ENCODE measurements at places on chromosomes 2 and 18.
A peak's percentile ranks its signal among the peaks of the same experiment; 100 is the strongest.

DNA sequence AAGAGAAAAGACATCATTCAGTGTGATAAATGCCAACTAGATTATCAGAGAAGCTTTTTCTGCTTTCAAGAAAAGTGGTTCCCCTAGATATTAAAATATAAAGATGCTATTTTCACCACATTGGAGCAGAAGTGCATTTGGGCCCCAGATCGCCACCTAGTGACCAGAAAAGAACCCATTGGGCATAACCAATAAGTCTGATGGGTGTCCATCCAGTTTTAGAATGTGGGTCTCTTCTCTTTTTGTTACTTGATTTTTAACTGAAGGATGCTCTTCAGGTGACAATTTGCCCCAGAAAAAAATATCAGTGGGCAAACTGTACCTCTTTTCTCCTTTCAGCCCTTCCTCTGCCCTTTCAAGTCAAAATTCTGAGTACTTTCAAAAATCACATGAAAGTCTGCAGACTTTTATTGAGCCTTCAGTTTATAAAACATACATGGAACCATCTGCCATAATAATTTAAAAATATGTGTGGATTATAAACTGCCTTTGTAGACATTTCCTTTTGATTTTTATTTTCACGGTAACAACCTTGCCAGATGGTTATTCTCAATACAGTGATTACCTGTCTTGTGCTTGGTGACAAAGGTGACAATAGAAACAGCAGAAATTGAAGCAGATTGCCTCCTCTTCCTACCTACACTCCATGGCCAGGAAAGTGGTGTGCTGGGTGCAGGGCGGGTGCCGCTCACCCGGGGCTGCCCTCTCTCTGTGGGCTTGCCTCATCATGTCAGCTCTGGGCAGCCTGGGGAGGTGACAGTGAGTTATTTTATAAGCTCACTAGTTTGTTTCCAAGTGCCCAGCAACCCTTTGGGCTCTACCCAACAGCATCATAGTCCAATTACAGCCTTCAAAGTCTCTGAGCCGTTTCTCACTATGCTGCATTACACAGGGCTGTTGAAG lies 124.5 kb downstream of the DCDC2C start:
- DNase-seq = no peak

DNA sequence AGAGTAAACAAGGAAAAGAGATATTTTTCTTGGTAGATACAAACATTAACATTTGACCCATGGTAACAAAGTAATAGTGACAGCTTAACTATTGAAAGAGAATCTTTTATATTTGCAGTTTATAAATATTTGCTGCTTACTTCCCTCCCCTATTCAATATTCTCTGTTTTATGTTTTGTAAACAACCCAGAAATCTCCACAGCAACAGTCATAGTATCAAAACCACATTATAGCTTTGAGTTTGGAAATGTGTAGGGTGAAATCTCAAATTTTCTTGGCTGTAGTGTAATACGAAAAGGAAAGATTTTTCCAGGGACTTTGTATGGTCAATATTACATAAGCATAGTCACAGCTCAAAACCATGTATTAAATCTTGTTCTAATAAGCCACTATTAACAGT lies 511.2 kb downstream of the METTL4 start:
- DNase-seq = no peak

- no peak for DNase-seq
These were observed 46.3 kb upstream of the CCBE1 start for GRCh38 chr18:59743566-59743965.

DNA sequence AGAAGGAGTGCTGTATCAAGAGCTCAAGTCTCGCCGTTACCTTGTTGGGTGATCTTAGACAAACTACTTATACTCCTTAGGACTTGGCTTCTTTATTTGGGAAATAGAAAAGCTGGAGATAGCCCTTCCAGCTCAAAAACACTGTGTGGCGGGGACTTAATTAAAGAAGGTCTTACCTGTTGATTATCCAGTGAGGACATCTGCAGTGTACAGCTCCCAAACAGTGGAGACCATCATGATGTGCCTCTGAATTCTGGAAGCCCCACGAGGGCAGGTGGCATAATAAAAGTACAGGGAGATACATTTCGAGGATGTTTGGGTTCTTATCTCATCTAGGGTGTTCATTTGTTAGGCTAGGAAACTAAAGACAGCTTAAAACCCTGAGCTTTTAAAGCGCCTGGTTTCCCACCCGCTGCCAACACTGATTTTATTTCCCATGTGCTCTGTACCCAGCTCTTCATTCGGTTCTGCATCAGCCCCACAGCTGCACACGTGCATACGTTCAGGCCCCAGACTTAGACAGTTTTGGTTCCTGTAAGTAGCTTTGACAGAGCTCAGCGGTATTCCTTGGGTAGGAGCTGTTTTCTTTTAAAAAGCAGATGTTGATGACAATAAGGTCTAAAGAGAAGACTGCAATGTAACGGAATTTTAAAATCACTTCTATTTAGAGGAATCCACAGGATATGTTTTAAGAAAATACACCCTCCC lies 80.5 kb upstream of the SIX2 start:
- no peak for DNase-seq

GRCh38 chr2:20592106-20593071 lies 58.5 kb downstream of the HS1BP3 start:
- DNase-seq = peak; percentile 24

DNA sequence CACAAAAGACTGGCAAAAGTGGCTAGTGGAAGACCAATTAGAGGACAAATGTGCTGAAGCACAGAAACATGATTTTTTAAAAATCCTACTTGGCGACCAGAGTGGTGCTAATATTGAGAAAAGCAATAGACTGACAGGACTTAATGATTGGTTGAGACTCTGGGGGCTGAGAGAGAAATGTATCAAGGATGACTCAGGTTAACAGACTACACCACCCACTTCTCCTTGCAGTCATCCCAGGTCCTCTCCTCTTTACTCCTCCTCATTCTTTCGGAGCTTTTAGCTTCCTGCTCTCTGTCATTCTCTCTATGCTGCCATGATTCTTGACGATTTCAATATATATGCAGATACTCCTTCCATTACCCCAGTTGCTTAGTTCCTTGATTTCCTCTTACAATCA lies 54.6 kb upstream of the CYTIP start:
- DNase-seq = no peak

GRCh38 chr18:11500153-11501122 lies 109.0 kb upstream of the SLC35G4 start:
- DNase-seq = no peak

GRCh38 chr2:183024339-183025095 lies 13.7 kb downstream of the NCKAP1 start:
- DNase-seq = no peak

DNA sequence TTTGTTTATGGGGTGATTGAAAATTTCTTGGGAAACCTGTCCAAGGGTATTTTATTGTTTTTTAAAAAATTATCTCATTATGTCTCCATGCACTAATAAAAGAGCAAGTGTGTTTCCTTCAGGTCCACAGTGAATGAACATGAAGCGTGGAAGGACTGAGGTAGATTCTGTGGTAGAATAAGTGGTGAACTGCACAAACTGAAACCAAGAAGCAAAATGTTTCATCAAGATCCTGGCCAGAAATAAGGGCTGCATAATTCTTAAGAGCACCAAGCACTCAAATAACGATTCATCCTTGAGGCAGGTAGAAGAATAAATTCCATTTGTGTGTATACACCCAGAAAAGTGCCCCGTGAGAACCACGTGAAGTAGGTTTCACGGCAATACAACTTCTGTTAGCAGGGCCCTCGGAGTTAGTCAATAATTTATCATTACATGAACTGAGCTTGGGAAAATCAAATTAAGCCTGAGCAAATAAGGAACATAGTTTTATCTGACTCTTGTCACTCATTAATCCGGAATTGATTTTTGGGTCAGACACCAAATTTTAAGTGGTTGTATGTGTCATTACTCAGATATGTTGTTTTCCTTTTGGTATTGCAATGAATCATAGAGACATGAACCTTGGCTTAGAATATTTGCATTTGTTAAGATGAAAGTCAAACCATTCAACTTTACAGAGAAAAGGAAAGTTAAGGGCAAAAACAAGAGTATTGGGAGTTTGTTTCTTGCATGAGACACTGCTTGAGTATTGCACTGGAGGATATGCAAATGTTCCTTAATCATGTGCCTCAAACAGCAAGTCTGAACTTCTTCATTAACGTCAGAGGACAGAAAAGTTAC lies 472.6 kb upstream of the NETO1 start:
- no peak for DNase-seq

GRCh38 chr2:237406371-237406895 lies 7.5 kb downstream of the COL6A3 start:
- no peak for DNase-seq

DNA sequence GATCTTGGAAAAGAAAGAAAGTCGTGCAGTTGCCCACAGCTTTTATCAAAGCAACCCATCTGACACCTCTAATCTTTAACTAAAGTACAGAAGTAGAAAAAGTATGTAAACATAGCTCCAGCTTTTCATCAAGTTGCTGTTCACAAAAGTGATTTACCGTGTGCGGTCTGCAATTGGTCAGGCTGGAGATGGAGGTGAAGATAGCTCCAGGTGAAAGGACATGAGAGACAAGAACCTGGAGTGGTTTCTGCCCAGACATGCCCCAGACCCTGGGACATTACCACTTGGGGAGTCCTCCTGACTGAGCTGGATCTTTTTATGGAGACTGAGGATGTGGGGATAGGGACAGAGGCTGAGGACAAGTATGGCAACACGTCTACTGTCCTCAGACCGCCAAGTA lies 82.7 kb downstream of the LAMA1 start:
- no peak for DNase-seq

- DNase-seq = no peak
These were observed 294.5 kb downstream of the CNTNAP5 start for GRCh38 chr2:124319577-124319976.

- DNase-seq = no peak
These were observed 14.0 kb downstream of the USP34 start for GRCh38 chr2:61456746-61457420.

GRCh38 chr2:10497797-10498251 lies 49.7 kb upstream of the ODC1 start:
- peak; percentile 85 for DNase-seq

DNA sequence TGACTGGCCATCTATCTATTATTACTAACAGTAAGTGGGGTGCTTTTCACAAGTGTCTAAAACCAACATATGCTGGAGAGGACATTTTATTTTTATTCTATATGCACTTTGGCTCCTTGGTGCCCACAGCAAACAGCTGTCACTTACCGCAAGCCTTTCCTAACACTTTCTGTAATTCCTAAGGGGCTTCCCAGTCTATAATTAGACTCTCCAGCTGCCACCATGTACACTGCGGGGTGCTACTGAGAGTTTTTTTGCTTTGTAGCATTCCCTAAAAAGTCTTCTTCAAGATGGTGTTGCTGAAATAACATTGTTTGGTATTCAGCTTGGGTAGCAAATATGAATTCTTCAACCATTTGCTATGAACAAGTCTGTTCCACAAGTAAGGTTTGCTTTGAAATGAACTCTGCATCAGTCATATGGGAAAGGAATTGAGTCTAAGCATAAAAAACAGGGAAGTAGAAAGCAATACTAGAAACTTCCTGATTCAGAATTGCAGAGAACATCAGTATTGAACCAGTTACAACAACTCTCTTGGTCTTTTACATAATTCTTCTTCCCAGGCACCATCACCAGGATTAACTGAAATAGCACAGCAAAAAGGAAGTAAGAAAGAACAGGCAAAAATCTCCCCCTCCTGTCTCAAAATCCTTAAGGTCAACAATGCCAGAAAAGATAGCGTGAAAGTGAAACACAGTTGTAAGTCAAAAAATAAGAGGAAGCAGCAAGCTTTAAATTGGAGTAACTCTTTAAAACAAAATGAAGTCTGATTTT lies 28.6 kb downstream of the EPB41L3 start:
- no peak for DNase-seq

DNA sequence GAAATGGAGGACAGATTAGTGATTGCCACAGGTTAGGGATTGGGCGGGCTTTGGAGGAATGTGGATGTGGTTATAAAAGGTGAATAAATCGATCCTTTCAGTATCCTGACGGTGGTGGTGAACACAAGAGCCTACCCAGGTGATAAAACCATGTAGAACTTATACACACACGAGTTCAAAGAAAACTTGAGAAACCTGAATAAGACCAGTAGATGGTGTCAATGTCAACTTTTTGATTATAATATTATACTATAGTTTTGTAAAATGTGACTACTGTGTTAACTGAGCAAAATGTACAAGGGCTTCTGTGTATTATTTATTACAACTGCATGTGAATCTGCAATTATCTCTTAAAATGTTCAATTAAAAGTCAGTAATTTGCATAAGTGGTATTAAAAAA lies 136.3 kb downstream of the ERBB4 start:
- DNase-seq = no peak

- no peak for DNase-seq
These were observed 36.6 kb downstream of the UPP2 start for GRCh38 chr2:158138255-158138654.

GRCh38 chr18:14086458-14087231 lies 45.6 kb downstream of the ZNF519 start:
- DNase-seq = no peak

- DNase-seq = no peak
These were observed 202.3 kb downstream of the LRP1B start for GRCh38 chr2:141928476-141928875.

DNA sequence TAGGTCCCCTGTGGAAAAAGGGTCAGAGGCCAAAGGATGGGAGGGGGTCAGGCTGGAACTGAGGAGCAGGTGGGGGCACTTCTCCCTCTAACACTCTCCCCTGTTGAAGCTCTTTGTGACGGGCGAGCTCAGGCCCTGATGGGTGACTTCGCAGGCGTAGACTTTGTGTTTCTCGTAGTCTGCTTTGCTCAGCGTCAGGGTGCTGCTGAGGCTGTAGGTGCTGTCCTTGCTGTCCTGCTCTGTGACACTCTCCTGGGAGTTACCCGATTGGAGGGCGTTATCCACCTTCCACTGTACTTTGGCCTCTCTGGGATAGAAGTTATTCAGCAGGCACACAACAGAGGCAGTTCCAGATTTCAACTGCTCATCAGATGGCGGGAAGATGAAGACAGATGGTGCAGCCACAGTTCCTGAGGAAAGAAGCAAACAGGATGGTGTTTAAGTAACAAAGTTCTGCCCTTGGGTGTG lies 165.8 kb downstream of the RPIA start:
- no peak for DNase-seq
